ENCODE measurements at places on chromosomes 16 and 17.

GRCh38 chr16:51113236-51114125 lies 37.6 kb downstream of the SALL1 start:
- no peak for DNase-seq

DNA sequence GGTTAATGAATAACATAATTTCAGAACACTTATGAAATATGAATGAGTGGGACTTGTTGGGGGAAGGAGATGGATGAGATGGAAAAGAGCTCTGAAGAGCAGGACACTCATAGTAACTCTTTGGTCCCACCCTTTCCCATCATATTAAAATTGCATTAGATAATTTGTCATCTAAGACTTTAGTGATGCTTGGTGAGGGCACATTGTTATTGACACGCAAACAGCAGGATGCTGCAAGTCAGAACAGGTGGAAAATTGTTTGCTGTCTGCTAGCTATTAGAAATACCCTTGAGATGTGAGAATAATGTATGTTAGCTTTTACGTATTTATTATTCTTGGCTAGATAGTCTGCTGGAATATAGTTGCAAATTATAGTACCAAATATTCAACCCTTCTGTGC lies 75.7 kb downstream of the TANC2 start:
- no peak for DNase-seq

- no peak for DNase-seq
Measured at GRCh38 chr16:77434022-77434529, 758 bp downstream of the ADAMTS18 start.

DNA sequence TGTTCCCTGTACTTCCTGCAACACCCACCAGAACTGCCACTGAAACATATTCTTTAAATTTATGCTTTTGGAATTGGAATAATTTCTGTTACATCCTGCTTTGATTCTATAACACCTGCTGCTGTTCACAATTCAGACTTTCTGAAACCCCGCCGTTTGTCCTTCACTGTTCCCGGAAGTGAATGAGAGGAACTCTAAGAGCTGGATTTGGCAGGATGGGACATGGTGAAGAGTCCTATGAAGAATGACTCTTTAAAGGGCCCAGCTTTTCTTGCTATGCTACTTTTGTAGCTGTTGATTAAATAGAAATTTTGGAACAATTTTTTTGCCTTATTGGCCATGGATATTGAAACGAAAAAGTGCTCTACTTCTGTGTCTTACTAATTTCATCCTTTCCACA lies 8.9 kb downstream of the AP2B1 start:
- DNase-seq: no peak

- no peak for DNase-seq
Measured at GRCh38 chr16:79795556-79795955, 195.0 kb upstream of the MAF start.
